ENCODE measurements at places on chromosomes 2 and 18.

GRCh38 chr2:47295981-47296635 lies 106.8 kb upstream of the MSH2 start:
- DNase-seq: no peak

GRCh38 chr2:187519419-187520120 lies 34.7 kb downstream of the TFPI start:
- no peak for DNase-seq

- no peak for DNase-seq
These were observed 208.2 kb downstream of the PRKCE start for GRCh38 chr2:45859682-45860081.

DNA sequence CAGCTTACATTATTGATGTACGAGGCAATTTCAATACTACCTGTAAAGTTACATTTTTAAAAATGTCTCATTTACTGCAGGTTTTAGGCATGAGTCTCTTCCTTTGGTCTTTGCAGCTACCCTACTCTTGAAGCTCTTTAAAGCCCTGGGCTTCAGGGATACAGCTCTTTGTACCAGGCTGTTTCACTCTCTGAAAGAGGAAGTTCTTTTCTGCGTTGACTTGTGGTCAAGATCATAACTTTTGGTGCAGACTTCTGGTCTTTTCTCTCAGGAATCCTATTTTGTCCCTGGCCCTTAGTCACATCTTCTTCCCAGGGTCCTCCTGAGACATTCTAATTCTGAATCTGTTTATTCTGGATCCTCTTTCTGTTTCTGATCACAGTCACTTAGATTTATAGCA lies 16.6 kb upstream of the HRH4 start:
- no peak for DNase-seq

- no peak for DNase-seq
These were observed 336.9 kb upstream of the PIK3C3 start for GRCh38 chr18:41618147-41618546.

DNA sequence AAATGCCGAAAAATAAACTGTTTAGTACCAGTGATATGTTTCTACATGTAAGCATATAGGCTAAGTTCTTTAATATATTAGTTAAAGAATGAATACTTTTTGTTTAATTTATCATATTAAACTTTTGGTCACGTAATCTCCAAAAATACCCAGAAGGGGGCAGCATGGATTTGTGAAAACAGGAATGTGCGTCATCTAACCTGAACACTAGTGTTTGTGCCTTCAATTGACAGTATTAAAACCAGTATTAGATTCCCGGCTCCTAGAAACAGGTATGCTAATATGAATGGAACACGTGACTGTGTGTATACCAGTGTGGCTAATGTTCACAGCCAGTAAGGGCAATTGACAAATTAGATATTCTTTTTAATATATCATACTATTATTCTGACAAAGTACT lies 51.8 kb downstream of the WDR7 start:
- peak; percentile 24 for DNase-seq

- DNase-seq: no peak
These were observed 1.9 kb upstream of the SH3BP4 start for GRCh38 chr2:234949762-234950434.

GRCh38 chr2:71082402-71083252 lies 14.2 kb downstream of the NAGK start:
- DNase-seq: no peak

- no peak for DNase-seq
These were observed 106.4 kb downstream of the KCNH7 start for GRCh38 chr2:162731917-162732804.

DNA sequence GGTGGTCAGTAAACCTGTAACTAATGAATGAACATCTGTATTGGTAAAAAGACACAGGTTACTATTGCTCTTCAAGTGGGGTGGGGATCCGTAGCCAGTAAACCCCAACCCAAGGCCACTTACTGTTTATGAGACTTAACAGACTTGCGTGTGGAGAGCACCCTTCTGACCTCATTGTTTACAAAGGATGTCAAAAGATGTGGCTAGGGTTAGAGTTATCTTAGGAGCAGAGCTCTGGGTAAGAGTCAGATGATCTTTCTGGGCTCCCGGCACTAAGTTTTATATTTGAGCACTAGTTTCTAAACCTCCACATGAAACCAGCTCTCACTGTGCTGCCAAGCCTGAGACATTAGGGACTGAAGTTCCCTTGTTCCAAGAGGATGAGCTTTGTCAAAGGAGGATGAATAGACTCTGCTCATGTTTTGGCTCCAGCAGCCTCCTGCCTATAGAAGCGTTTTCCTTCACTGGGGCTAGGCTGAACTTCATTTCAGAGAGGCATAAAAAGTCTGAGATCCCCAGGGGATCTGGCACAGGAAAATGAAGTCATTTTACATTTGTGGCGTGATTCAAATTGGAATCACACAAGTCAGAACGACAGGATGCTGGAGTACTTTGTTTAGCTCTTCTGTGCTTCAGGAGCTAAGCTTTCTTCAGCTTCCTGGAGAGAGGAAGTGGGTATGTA lies 403.1 kb upstream of the TRIB2 start:
- no peak for DNase-seq

DNA sequence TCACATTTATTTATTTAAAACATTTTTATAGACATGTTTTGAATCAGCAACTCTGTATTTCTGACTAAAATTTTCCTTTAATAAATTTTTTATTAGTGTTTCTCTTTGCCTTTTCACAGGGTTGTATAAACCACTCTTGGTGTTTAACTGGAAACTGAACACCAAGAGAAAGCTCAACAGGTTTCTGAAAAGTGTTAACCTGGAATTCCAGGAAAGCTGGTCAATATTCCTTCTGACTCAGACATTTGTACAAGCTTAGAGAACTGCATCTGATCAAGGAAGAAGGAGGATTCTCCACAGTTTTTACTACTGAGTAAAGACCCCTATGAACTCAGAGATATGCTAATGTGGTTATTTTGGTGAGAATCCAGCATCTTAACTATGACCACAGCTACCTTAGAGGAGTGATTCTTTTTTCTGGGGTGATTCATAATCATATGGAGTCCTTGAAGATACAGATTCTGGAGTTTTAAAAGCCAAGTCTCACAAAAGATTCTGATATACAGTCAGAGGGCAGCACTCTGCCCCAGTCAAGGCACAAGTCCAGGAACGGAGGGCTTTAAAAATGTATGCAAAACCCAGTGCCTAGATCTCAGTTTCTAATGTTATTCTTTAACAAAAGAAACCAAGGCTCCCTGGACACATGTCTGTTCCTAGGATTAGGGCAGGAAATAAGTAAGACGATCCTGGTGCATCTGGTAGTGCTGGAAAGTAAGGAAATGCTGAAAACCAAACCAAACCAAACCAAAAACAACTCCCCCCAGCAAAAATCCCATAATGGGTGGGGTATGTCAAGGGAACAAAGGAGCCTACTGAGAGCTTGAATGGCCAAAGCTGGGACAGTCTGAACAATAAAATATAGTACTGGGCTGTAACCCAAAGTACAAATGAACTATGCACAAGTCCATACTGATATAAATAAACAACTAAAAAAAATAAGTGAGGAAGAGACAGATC lies 85.1 kb upstream of the FZD5 start:
- no peak for DNase-seq

DNA sequence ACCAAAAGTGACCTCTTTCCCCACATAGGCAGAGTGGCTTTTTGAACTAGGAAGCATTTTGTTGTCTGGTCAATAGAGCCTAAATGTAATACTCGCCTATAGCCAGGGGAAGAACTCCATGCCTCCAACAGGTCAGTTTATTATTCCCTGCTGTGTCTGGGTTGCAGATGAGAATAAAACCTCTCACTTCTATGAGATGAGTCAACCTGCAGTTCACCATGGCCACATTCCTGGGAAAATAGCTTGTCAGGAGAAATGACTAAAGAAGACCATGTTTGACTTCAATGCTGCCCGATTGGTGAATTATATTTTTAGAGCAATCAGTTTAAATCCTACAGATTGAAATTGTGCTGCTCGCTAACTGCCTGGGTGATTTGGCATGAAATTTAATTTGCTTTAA lies 46.7 kb upstream of the LRRTM1 start:
- no peak for DNase-seq

- no peak for DNase-seq
These were observed 15.1 kb downstream of the PLCD4 start for GRCh38 chr2:218622606-218623365.

Measured in NCI-H460 (cell line).